Stimulated activated CD4-positive, alpha-beta T cell treated with anti-CD3 and anti-CD28 coated beads, Interleukin-15, amount 100 ng/mL, for 24 hours (primary cell): ENCODE measurements at places on chromosomes 11 and 22.

GRCh38 chr11:14346303-14346955 lies 12.6 kb downstream of the RRAS2 start:
- DNase-seq = no peak

DNA sequence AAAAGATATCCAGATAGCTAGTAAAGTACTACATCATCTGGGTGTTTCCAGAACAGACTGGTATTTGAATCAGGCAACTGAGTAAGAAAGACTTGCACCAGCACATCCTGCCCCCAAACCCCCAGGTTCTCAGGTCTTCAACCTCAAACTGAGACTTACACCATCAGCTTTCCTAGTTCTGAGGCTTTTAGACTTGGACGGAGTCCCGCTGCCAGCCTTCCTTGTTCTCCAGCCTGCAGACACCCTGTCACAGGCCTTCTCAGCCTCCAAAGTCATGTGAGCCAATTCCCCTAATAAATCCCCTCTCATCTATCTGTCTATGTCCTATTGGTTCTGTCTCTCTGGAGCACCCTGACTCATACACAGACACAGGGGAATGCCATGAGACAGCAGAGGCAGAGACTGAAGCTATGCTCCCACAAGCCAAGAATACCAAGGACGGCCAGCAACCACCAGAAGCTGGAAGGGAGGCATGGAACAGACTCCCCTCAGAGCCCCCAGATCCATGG lies 10.9 kb downstream of the SMCO4 start:
- no peak for DNase-seq

GRCh38 chr11:15893080-15893492 lies 463.3 kb downstream of the SOX6 start:
- no peak for DNase-seq

- DNase-seq = no peak
Observed at GRCh38 chr11:2100361-2101170, 38.6 kb downstream of the IGF2 start.

DNA sequence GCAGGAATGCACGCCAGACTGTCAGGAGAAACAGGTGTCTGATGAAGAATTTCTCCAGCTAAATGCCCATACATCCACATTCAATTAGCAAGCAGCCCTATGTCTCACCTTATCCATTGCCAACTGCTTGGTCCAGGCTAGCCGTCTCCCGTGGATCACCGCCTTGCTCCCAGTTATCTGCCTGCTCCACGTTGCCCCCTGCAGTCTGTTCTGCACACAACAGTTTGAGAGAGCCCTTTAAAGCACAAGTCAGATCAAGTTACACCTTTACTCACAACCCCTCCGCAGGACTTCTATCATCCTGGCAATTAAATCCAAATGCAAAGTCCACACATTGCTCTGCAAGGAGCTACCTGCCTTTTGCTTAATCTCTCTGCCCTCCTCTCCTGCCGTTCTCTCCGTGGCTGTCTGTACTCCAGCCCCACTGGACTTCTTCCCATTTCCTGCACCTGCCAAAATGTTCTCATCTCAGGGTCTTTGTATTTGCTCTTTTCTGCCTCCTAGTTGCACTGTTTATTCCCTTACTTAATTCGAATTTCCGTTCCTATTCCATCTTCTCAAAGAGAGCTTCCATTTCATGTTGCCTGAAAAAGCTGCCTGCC lies 185.3 kb upstream of the LARGE1 start:
- DNase-seq = peak; percentile 53

DNA sequence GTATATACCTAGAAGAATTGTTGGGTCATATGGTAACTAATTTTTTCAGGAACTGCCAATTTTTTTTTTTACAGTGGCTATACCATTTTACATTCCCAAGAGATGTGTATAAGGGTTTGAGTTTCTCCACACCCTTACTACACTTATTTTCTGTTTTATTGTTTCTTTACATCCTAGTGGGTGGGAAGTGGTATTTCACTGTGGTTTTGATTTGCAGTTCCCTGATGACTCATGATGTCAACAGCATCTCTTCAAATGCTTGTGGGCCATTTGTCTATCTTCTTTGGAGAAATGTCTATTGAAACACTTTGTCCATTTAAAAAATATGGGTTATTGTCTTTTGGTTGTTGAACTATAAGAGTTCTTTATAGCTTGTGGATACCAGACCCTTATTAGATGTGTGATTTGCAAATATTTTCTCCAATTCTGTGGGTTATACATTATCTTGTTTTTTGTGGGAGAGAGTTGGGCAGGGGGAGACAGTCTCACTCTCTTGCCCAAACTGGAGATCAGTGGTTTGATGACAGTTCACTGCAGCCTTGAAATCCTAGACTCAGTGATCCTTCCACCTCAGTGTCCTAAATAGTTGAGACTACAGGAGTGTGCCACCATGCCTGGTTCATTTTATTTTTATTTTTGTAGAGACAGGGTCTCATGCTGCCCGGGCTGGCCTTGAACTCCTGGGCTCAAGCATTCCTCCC lies 30.3 kb upstream of the PISD start:
- DNase-seq = no peak

DNA sequence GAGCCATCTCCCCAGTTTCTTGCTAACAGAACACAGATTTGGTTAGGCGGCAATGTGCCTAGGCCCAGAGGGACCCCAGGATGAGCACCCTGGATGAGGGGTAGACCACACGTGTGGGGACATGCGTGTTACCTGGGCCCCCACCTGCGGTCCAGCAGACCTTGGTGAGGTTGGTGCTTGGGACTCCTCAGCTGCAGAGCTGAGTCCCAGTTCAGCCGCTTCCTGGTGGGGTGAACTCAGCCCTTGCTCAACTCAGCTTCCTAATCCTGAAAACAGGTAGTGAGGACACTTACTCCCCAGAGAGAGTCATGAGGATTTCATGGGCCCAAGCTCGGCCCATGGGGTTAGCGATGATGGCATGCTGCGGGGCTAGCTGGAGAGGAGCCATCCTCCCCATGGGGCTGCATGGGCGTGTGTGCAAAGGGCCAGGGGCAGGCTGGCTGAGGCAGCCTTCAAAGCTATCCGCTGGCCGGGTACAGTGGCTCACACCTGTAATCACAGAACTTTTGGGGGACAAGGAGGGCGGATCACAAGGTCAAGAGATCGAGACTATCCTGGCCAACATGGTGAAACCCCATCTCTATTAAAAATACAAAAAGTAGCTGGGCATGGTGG lies 46.9 kb upstream of the SHISAL1 start:
- no peak for DNase-seq

GRCh38 chr22:19085233-19085718 lies 36.9 kb downstream of the DGCR2 start:
- no peak for DNase-seq

DNA sequence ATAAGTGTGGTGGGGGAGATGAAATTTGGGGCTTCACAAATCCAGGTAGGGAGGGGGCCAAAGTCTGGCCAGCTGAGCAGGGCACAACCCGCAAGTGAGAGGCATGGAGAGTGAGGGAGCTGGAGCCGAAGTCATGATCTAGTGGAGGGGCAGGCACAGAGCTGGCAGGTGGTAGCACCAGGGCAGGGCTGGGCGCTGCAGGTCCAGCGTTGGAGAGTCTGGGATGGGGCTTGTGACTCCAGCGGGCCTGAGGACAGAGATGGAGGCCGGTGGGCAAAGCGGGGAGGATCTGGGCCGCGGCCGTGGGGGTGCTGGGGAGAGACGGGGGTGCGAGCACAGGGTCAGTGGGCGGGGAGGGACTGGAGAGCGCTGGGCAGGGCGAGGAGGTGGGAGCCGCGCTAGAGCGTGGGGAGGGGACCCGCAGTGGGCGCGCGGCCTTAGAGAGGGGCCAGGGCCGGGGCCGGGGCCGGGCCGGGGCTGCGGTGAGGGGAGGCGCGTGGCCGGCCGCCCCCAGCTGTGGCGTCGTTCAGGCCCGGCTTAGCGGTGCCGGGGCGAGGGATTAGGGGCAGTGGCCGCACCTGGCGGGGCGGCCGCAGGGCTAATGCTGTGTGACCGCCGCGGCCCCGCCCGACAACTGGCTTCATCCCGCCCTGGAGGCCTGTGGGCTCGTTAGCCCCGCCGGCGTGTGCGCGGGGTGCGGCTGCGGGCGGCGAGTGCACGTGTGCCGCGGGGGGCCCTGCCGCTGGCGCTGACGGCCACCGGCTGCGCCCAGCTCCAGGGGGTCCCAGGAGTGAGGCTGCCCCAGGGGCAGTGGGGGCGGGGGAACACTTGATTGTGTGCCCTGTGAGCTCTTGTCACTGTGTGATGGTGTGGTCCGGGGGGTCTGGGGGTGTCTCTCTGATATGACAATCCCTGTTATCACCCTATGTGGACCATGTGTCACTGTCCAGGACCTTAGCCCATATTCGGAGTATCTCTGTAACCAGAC lies 23.6 kb upstream of the MYOD1 start:
- DNase-seq = no peak

DNA sequence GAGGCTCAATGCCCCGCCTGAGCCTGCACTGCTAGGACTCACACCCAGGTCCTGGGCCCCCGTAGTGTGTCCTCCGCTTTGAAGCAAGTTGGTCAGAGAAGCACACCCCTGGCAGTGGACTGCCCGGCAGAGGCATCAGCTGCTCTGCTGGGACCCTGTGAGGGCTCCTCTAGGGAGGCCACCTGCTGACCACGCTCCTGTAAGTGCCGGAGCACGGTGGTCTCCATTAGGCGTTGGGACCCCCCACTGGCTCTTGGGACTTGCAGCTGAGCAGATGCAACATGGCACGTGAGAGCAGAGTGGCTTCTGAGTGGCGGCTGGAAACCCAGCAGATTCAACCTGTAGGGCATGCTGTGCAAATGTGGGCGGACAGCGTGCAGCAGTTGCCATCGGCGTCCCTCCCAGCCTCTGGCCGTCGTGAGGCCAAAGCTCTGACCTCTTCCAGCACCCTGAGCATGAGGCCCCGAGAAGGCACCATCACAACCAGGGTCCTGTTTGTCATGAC lies 16.9 kb downstream of the MRGPRG start:
- DNase-seq = no peak

GRCh38 chr11:134993691-134994243 lies 581.7 kb upstream of the B3GAT1 start:
- DNase-seq = no peak

DNA sequence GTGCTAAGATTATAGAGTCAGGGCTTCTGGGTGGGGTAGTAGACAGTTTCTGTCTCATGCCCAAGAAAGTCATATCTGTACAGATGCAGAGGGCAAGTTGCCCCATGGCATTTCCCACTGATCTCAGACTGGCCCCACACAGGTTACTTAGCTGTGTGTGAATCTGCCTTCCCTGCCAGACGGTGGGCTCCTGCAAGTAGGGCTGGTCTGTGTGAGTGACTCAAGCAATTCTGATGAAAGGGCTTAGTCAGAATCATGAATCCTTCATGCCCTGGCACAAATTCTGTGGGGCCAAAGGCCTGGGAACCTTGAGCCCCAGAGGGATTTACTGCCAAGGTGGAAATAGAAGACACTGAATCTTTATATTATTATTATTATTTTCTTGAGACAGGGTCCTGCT lies 30.4 kb downstream of the USH1C start:
- peak; percentile 10 for DNase-seq

DNA sequence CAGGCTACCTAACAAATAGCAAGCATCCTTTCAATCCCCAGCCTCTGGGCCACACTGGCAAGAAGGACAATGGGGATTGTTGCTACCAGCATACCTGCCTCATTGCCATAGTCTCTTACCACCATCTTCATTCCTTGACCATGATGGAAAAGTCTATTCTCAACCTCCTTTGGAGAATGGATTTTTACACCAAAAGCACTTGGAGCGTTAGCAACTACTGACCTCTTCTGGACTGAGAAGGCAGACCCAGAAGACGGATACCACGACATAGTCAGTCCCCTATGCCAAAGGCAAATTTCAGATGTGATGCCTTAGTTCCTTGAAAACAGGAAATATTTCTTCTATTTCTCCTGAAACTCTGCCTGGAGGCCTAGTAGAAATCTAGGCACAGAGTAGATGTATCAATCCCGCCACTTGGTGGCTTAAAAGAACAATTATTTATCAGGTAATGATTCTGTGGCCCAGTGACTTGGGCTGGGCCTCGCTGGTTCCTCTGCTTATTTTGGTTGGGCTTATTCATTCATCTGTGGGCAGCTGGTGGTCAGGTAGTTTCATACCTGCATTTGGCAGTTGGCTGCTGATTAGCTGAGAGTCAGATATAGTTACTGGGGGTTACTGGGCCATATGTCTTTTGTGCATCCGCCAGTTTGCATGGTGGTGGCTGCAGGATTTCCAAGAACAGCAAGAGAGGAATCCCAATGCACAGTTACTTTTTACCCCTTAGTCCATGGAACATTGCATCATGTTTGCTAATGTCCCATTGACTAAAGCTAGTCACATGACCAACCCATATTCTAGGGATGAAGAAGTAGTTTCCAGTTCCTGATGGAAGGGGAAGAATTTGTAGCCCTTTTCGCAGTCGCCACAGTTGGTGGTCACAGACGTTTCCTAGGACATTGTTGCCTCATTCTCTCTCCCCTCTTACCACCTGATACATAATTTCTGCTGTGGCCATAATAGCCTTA lies 75.2 kb downstream of the DHCR7 start:
- no peak for DNase-seq

DNA sequence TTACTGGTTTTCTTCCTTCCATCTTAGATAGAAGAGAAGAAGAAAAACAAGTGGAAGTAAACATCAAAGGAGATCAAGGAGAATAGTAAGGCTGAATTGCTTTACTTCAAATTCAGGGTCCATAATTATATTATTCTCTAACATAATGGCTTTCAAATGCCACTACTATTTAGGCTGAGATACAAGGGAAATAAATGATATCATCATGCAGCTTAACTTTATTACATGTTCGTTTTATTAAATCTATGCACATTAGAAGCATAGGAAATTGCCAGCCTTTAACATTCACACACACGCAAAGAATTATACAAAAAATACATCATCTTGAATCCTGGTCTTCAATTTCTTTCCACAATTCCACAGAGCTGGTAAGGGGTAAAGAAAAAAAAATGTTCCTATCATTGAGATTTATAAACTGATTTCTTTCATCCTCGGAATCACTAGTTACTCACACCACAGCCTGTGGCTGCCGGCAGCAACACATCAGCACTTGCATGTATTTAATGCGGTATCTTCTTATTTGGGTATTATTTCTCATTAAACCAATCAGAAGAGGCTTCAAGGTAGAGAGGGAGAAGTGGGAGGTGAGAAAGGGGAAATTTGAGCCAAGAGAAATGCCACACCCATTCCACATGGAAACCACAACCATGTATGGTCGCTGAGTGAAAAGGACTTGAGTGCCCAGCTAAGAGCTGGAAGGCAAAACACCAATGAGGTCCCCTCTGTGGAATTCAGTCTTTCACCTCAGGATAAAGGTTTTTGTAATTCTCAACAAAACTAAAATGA lies 26.3 kb downstream of the SYTL2 start:
- DNase-seq = no peak

GRCh38 chr22:27576815-27577573 lies 224.6 kb downstream of the MN1 start:
- no peak for DNase-seq

DNA sequence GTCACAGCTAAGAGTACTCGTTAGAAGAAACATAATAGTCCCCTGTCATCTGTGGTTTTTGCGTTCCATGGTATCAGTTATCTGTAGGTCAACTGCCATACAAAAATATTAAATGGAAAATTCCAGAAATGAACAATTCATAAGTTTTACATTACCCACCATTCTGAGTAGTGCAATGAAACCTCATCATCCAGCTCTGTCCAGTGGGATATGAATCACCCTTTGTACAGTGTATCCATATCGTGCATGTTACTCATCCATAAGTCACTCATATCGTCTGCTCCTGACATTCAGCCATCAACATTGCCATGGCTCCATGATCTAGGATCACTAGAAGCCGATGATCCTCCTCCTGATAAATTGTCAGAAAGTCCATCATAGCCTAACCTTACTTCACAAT lies 174.9 kb upstream of the C11orf87 start:
- DNase-seq = no peak
